Activated CD4-positive, alpha-beta T cell treated with anti-CD3 and anti-CD28 coated beads, Interleukin-2, amount 10 ng/mL, durations not matched to agents 7 days and 5 days (primary cell): ENCODE measurements at places on chromosomes 1 and 21. TPM values are rescaled to one million over a fixed set of nuclear protein-coding genes. Genes with fewer than 3 reads are reported as not detected.
A peak's percentile ranks its signal among the peaks of the same experiment; 100 is the strongest.

DNA sequence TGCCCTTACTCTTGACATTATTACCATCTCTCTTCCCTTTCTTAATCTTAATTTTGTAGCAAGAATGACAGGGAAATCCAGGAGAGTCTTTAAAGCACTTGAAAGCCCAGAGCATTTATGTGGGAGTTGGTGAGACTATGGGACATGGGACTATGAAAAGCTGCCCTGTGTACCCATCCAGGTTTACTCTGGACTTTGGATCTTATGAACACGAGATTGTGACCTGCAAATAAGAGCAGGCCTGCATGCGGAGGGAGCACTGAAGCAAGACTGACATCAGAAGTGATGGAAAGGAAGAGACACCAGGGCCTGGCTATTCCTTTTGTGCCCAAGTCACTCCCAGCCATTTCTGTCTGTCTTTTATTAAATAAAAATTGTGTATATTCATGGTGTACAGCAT is 209.6 kb downstream of the NUF2 start:
- no peak for DNase-seq

GRCh38 chr1:176932114-176933104 is 232.1 kb downstream of the ASTN1 start:
- DNase-seq, result no peak

DNA sequence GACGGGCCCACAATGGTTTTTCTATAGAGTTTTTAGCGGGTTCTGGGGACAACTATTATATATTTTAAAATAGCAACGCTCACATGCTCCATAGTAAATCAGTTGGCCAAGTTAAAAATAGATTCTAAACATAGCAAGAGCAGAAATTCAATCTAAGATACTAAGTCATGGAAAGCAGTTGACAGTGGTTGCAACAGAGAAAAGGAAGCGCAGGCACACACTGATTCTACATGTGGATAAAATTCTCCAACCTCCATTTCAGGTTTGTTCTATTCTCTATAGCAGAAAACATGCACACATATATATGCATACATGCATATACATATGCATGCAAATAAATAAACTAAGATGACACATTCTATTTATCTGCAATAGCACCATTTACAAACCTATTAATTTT is 89.6 kb upstream of the HNRNPU start:
- no peak for DNase-seq

- DNase-seq, result no peak
These were observed 3.9 kb downstream of the C1orf56 start for GRCh38 chr1:151051356-151052009.

- DNase-seq, result no peak
These were observed 255.6 kb upstream of the DPYD start for GRCh38 chr1:98176414-98176813.

GRCh38 chr21:31326522-31327242 is 17.4 kb downstream of the TIAM1 start:
- DNase-seq, result peak; percentile 65

DNA sequence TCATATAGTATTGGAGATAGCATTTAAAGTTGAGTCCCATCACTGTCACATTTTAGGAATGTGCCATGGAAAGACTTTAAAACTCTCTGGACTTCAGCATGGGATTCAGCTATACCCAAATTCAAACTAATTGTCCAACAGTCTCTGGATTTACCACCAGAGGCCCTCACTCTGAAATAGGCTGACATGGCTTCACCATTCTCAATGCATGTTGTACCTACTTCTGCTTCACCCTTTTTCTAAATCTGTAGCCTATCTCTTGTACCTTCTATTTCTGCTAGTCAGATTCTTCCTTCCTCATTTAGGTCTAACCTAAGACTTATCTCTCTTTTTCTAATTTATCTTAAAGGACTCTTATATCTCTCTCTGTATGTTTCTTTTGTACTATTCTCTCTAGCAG is 512.7 kb upstream of the ZRANB2 start:
- DNase-seq, result no peak

GRCh38 chr1:53639996-53640700 is 98.8 kb downstream of the GLIS1 start:
- no peak for DNase-seq

GRCh38 chr21:39555911-39556590 is 56.7 kb upstream of the B3GALT5 start:
- DNase-seq, result no peak

GRCh38 chr1:22971611-22972405 is 858 bp downstream of the LACTBL1 start:
- no peak for DNase-seq

DNA sequence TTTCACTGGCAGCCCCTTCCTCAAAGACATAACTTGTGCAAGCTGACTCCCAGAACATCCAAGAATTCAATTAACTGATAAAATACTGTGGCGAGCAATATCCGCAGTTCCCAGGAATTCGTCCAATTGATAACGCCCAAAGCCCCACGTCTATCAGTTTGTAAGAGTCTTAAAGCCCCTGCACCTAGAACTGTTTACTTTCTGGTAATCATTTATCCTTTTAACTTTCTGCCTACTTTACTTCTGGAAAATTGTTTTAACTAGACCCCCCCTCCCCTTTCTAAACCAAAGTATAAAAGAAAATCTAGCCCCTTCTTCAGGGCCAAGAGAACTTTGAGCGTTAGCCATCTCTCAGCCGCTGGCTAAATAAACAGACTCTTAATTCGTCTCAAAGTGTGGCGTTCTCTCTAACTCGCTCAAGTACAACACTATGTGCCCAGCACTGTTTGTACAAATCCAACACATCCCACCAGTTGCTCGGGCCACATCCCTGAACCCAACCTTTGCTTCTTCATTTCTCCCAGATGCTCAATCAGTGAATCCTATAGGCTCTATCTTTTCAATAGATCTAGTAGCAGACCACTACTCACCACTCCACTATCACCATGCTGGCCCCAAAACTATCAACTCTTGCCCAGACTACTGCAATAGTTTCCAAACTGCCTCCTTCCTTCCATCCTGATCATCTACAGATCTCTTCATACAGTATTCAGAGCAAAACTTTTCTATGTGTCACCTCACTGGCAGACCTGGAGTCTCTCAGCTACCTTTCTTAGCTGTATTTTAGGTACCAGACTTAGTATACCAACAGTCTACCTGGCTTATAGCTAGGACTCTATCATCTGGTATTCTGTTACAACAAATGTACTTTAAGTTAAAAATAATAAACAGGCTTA is 3.3 kb upstream of the CHD1L start:
- no peak for DNase-seq

GRCh38 chr1:160879056-160879455 is 5.9 kb downstream of the ITLN1 start:
- DNase-seq, result no peak

DNA sequence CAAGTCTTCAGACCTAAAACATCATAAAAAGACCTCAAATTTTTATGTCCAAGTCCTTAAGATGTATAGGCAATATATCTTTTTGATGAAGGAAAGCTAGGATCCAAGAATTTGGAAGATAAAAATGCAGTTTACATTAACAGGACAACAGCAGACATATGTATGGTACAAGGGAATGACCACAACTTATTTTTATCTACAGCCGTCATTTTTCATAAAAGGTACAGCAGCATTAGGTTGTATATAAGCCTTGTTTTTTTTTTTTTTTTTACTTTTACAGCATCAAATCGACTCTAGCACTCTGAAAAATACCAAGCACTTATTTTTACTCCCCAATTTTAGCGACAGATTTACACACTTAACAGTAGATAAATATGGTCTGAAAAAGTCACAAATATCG is 1.3 kb downstream of the SRSF10 start:
- no peak for DNase-seq

DNA sequence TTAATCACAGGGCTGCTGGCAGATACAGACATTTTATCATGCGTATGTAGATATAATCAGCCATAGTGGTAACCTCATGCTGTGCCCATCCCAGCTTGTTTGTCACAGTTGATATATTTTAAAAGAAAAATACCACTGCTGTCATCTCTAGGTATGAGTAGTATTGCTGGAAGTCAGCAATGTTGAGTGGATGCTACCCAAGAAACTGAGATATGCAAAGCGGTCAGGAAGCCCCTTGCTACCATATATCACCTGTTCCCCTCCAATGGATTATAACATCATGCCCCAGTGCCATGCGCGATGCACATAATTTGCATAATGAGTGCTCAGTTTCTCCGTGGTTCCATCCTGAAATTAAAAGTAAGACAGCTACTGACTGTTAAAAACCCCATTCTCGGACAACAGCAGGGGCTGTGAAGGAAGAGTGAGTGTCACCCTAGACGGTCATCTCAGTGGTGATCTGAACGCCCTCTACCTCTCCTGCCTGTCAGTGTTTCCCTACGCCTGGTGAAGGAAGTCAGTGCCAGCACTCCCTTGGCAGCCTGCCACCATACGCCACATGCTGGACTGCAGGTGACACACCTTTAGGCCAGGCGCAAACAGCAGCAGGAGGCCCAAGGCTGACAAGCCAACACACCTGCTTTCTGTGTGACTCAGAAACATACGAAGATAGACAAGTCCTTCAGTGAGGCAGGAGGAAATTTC is 2.7 kb downstream of the IL10RB start:
- no peak for DNase-seq

- no peak for DNase-seq
These were observed 304.8 kb downstream of the BRINP3 start for GRCh38 chr1:190172651-190173430.

GRCh38 chr1:10046356-10047085 is 13.8 kb downstream of the UBE4B start:
- DNase-seq, result no peak

- DNase-seq, result no peak
These were observed 155.3 kb downstream of the MAGI3 start for GRCh38 chr1:113545626-113546025.

- no peak for DNase-seq
These were observed 480.0 kb downstream of the PTPRU start for GRCh38 chr1:29716306-29716705.

DNA sequence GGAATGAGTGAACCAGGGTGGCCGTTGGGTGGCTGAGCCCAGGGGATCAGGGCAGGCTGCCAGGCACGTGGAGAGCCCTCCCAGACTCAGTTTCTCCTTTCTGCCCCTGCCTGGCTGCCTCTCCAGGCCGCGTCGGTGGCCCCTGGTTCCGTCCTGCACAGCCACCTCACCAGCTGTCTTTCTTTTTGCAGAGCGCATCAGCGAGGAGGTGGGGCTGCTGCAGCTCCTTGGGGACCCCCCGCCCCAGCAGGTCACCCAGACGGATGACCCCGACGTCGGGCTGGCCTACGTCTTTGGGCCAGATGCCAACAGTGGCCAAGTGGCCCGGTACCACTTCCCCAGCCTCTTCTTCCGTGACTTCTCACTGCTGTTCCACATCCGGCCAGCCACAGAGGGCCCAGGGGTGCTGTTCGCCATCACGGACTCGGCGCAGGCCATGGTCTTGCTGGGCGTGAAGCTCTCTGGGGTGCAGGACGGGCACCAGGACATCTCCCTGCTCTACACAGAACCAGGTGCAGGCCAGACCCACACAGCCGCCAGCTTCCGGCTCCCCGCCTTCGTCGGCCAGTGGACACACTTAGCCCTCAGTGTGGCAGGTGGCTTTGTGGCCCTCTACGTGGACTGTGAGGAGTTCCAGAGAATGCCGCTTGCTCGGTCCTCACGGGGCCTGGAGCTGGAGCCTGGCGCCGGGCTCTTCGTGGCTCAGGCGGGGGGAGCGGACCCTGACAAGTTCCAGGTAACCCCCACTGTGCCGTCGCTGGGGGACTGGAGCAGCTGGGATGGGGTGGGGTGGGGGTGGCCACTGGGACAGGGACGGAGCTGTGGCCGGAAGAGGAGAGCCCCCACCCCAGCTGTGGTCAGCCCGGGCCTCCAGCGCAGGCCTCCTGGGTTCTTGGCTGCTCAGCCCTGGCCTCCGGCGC is 63.3 kb downstream of the COL18A1 start:
- no peak for DNase-seq

GRCh38 chr1:93093332-93094006 is 14.4 kb downstream of the MTF2 start:
- no peak for DNase-seq

The ASTN1 gene
- not detected for total RNA-seq

The ITGB2 gene
- 500 TPM for total RNA-seq

The BEND5 gene
- 2.0 TPM for total RNA-seq

The EVA1B gene
- 7.3 TPM for total RNA-seq

The DRAM2 gene
- total RNA-seq, result 29.3 TPM

The RAD54L gene
- total RNA-seq, result 46.7 TPM

The CDC20 gene
- 176 TPM for total RNA-seq
